ENCODE measurements at places on chromosomes 12 and 14.

DNA sequence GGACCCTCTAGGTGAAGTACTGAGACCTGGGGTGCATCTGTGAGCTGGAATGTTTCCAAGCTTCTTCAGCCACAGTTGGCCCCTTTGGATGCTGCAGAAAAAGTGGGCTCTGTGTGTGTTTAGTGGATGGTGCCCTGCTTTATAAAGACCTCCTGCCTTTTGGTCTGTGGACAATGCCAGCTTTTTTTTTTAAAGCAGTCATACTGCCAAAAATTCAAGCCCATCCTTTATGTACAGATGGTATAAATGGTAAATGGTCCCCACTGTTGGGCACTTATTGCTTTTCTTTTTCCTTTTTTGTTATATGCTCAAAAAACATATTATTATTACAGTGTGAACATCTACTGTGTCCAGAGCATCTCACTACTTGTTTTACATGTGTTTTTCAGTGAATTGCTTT, 81.1 kb downstream of the SMOC1 start:
- DNase-seq, result no peak

DNA sequence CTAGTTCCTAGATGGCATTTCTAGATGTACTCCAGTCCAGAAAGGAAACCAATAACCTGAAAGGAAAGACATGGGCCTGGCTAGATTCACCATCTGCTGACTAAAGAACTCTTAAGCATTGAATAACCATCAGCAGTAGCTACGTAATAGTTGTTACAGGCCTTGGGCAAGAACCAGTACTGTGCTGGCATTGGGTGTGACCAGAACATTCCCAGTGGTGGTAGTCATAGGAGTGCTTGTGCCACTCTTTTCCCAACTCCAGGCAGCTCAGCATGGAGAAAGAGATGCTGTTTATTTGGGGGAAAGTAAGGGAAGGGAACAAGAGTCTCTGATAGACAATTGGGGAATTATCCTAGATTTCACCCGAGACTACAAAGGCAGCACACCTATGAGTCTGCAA, 333.3 kb downstream of the SLC16A7 start:
- no peak for DNase-seq

DNA sequence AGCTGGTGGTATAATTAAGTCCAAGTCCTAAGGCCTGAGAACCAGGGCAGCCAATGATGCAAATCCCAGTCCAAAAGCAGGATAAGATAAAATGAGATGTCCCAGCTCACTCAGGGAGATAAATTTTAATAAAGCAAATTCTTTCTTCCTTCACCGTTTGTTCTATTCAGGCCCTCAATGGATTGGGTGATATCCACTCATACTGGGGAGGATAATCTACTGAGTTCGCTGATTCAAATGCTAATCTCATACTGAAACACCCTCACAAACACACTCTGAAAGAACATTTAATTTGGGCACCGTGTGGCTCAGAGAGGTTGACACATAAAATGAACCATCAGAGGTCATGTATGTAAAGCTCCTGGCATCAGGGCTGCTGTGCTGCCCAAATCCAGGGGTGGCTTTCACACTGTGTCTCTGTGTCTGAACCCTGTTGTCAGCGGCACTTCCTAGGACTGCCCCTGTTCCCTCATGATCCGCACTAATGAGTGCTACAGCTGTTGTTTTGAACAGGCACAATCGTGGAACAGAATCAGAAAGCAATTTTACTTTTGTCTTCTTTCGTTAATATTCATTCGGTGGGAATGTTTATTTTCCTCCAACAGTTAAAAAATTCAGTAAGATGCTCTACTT, 428.5 kb upstream of the FBXO33 start:
- DNase-seq, result peak; percentile 39

GRCh38 chr14:70697701-70698100, 56.0 kb downstream of the TTC9 start:
- no peak for DNase-seq

DNA sequence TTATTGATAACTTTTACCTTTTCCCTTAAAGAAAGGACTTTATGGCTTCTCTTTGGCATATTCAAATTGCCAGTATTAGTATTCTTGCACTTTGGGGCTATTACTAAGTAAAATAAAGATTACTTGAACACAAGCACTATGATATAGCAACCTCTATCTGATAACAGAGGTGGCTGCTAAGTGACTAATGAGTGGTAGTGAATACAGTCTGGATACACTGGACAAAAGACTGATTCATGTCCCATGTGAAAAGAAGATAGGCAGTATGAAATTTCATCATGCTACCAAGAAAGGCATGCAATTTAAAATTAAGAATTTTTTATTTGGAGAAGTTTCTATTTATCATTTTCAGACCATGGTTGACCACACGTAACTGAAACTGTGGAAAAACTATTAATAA, 399.9 kb downstream of the FSCB start:
- no peak for DNase-seq

DNA sequence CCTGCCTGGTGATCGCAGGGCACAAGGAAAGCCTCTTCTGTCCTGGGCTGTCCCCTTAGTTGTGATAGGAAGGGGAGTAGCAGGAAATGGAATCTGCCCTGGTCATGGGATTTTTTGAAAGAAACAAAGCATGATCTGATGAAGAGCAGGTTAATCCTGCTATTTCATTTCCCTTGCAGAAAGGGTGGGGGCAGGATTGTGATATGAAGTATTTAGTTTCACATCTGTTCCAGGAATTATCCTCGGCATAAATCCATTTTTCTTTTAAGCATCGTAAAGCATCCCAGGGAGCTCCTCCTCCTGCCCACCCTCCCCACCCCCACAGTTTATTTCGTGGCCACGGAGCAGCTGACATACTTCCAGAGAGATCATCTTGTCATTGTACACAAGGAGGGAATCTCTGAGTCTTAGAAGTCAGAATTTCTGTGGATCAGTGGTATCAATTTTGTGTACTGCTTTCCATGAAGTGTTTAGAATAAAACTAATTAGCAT, 53.1 kb downstream of the TGFB3 start:
- DNase-seq, result peak; percentile 83

GRCh38 chr12:116319233-116319897, 41.9 kb upstream of the MED13L start:
- peak; percentile 86 for DNase-seq

- DNase-seq, result no peak
Measured at GRCh38 chr12:71426300-71427047, 13.1 kb upstream of the LGR5 start.

DNA sequence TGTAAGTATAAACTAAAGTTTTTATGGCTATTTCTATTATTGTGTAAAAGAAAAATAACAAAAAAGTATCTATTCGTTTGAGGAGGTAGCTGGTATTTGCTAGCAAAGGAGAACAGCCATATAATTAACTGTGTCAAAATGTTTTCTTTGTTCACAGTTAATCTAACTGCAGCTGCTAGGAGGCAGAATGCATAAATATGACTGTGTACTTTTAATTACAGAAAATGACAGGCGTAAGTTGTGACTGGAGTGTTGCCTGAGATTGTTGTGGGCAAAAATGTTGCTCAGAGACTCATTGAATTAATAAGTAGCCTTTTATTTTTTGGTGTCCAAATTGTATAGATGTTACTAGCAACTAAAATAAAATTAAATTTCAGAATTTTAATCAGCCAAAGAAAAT, 33.5 kb downstream of the PTPRO start:
- no peak for DNase-seq

GRCh38 chr12:23707270-23707669, 242.2 kb downstream of the SOX5 start:
- DNase-seq, result no peak

DNA sequence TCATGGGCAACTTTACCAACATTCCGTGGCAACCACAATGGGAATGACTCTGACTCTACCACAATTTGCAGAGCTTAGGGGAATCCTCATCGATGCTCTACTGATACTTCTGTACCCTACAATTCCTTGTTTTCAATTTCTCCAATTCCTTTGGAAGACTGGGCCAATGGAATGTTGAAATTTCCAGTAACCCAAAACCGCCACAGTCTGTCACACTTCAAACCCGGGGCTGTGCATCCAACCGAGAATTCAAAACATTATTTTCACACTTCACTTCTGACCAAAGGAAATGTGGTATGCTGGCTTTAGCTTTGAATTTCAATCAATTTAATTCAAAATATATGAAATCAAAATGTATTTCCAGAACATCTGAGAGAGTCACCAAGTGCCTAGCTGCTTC, 951.4 kb downstream of the VRK1 start:
- no peak for DNase-seq

- peak; percentile 88 for DNase-seq
Measured at GRCh38 chr12:14774906-14775635, 28.2 kb downstream of the WBP11 start.

DNA sequence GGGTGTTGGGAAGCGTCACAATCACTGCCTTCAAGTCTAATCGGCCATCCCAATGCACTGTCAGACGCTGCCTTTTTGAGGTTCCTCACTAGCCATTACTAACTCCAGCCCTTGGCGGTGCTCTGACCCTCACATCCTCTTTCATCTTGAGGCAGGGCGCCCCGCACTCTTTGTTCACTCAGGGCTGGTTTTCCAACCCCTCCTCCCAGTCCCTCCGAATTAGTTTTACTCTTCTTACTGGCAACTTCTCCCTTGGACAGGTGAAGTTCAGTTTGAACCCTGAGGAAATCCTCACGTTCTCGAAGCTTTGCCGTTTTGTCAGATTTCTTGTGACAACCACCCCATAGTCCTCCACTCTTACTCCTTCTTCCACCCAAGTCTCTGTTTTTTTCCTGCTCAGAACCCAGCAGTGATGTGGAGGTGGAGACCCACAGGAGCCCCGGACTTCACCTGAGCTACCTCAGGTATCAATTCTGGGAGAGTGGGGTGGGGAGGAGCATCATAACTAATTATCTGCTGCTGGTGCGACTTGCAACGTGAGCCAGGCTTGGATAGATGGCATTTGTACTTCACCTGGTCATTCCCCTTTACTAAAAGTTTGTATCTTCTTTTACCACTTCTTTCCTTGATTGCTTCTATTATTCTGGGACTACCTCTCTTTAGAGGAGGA, 757 bp downstream of the ZC3H10 start:
- DNase-seq, result no peak

GRCh38 chr12:102939670-102940222, 17.7 kb upstream of the ASCL1 start:
- DNase-seq, result no peak

DNA sequence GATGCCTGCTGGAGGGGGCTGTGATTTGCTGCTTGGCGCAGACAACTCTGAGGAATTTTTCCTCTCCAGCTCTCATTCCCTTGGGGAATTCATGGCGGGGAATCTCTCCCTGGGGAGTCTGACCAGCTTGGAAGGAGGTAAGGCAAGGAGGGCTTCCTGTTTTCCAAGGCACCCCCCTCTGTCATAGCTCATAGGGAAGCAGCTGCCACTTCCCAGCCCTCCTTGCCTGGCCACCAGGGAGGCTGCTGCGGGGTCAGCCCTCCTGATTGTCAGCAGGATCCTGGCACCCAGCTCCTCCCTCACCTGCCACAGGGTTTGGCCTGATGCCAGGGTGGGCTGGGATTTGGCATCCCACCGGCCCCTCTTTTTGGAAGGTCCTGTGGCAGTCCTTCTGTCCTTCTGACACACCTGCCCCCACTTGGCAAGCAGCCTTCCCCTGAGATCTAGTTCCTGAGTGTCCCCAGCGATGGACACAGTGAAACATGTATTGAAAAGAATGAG, 74.9 kb downstream of the TSPAN9 start:
- DNase-seq, result peak; percentile 81

DNA sequence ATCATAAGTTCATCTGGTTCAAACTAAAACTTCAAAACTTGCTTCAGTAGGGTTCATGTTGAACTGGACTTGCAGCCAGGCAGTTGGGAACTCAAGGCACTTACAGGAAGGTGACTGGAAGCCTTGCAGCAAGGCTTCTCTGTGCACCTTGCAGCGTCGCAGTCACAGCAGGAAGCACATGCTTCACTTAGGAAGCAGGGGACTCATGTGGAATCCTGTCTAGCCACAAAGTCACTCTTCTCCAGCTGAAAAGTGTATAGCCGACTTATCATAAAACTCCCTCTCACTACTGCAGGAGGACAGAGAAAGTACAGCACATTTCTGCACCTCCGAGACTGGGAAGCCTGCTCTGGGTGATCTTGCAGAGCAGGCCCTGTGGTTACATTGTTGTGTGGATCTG, 114.0 kb upstream of the PRB2 start:
- DNase-seq, result no peak

- no peak for DNase-seq
Measured at GRCh38 chr12:56297400-56297799, 2.7 kb downstream of the CS start.

DNA sequence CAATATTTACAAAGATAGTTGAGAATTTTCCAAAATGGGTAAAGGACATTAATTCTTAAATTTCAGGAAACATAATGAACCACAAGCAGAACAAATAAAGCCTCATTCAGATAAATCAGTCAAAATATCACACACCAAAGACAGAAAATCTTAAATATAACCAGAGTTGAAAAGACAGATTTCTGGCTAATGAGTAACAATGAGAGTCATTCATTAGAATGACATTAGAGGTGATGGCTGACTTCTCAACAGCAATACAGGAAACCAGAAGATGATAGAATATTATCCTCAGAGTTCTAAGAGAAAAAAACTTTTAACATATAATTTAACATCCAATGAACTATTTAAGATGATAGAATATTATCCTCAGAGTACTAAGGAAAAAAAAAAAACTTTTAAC, 124.2 kb downstream of the DENND5B start:
- DNase-seq, result no peak

DNA sequence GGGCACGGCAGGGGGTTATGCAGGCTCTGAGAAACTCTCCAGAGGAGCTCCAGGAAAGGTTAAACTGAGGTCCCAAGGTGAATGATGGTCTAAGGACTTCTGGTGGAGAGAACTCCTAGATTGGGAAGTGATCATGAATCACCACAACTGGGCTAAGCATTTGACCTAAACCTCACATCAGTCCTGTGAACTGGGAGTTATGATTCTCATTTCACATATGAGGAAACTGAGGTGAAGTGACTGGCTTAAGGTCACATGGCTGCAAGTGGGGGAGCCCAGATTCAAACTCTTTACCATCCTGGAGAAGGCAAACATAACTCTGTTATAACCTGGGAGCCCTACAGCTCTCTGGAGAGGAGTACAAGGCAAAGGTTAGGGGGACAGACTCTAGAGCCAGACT, 4.2 kb downstream of the RARG start:
- no peak for DNase-seq

- DNase-seq, result peak; percentile 42
Measured at GRCh38 chr14:96001866-96002497, 37.2 kb upstream of the C14orf132 start.

DNA sequence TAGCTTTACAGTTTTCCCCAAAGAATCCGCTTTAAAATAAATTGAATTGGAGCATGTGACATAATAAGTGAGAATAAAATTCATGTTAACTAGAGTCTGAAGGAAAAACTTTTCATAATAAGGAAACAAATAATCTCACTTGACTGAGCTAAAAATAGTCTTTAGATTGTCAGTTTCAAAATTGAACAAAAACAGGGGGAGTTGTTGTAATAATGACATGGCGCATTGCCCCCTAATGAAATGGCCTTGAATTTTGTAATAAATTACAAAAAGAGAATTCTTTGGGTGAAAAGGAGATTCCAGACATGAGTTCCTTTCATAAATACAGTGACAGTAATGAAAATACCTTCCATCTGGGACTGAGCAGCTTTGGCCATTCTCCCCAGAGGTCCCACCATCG, 178.6 kb downstream of the EFCAB11 start:
- no peak for DNase-seq

- DNase-seq, result no peak
Measured at GRCh38 chr12:104656921-104657320, 200.2 kb downstream of the CHST11 start.

- no peak for DNase-seq
Measured at GRCh38 chr14:29489911-29490425, 437.7 kb downstream of the PRKD1 start.
